A673 (cell line): ENCODE measurements at places on chromosomes 1 and 21.

DNA sequence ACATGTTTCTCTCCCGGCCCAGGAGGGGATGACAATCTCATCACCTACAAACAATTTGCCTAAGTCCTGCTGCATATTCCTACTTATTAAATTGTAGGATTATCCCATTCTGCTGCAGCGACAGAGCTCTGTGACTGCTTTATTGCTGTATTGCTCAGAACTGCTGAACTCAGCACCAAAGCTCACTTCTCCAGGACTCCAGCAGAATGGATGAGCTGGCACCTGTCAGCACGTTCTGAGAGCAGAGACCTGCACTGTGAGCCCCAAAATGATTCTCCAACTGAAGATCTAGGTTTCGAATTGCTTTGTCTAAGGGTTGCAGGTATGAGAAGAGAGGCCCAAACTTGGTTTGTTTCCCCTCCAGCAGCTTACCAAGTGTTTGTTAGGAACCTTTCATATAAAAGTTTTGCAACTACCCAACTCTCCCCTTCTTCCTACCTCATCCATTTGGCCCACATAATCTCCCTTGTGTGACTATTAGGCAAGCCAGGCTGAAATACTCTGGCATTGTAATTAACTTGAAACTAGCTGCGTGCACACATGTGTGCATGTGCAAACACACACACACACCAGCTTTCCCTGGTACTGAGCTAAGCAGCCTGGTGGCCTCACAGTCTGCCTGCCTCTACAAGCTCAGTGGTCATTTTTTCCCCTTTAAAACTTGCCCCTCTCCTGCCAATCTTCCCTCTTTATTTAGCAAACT is 161.4 kb upstream of the CAMK1G start:
- DNase-seq: no peak

DNA sequence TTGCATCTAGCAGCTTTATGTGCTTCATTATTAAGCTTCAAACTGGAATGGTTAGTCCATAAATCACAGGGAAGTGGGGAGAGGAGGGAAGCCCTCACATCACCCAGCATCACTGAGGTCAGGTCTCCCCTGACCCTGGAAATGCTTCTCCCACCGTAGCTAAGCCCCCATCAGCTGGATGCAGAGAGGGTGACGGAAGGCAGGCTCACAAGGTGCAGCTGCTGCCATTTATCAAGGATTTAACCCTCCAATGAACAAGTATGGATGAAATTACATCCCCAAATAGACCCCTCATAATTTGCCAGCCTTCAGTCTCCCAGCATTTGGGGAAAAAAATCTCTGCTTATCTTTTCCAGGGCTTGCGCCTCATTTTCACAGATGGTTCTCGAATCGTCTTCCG is 60.8 kb downstream of the PGM1 start:
- DNase-seq: no peak

DNA sequence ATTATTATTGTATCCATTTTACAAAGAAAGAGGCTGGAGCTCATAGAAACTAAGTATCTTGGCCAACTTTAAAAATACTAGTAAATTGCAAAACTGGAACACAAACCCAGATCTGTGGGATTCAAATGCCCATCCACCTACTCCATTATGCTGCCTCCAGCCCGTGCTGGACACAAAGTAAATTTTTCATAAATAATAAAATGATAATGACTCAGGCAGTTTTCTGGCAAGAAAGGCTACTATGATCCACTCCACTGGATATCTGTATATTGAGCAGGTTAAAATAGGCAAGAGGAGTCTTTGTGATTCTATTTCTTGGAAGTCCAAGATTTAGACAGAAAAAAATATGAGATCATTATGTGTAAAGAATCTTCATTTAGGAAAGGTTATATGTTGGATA is 138.3 kb upstream of the DUSP10 start:
- DNase-seq: no peak

DNA sequence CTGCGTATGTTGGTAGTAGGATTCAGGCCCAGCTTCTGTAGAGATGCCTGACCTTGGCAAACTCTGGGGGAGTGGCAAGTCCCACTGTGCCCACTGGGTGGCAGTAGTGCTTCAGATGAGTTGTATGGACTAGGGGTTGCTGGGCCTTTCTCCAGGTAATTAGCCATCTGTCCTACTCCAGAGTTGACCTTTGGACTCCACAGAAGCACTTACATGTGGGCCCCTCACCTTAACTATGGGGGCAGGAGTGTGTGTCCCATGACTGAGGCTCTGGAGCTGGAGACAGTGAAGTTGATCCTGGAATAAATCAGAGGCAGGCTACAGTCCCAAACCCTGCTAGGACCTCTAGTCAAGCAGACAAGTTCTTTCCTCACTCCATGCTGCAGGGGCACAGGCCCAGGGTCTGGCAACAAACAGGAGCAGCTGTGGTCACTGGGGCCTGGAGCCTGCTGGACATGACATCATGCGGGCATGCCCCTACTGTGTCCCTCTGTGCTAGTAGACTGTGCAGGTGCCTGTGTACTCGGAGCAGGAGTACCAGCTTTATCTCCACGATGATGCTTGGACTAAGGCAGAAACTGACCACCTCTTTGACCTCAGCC is 4.6 kb downstream of the DMAP1 start:
- peak; percentile 72 for DNase-seq

GRCh38 chr1:966135-966703 is at the start of gene PLEKHN1:
Gene PLEKHN1 (plus strand): TSS chr1:966482. CDS start chr1:966532, 50 bp downstream.
- no peak for DNase-seq

DNA sequence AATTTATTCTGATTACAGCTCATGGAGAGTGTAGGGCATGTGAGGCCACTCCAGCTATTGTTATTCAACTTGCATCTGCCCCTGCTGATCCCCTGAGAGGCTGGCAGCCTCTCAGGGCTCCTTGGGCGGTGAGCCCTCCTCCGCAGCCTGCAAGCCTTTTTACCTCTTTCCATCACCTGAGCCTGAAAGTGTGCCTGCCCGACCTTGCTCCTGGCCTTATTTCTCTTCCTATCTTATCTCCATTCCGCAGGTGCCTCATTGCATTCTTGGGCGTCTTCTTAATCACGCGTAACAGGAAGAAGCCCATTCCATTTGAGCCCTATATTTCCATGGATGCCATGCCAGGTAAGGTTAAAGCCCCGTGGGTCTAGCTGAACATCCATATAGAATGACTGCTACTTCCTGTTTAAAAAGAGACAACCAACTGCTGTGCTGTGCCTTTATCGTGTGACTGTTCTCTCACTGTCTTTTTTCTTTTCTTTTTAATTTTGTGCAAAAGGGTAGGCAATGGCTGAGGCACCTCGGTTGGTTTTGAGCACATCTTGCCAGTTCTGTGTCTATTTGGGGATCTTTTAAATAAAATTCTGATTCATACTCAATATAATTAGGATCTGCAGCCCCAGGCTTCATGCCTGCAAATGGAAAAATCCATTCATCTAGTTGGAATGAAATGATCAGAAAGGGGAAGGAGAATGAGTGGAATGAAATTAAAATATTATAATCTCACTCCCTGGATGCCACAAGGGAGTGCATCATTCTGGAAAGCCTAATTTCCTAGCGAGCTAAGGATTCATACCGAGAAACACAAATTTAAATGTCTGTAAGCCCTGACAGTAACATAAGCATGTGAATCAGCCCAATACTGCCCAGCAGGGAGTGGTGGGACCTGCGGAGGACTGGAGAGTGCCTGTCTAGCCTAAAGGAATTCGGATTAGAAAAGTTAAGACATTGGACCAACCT is 38.6 kb upstream of the RCAN3 start:
- peak; percentile 21 for DNase-seq

DNA sequence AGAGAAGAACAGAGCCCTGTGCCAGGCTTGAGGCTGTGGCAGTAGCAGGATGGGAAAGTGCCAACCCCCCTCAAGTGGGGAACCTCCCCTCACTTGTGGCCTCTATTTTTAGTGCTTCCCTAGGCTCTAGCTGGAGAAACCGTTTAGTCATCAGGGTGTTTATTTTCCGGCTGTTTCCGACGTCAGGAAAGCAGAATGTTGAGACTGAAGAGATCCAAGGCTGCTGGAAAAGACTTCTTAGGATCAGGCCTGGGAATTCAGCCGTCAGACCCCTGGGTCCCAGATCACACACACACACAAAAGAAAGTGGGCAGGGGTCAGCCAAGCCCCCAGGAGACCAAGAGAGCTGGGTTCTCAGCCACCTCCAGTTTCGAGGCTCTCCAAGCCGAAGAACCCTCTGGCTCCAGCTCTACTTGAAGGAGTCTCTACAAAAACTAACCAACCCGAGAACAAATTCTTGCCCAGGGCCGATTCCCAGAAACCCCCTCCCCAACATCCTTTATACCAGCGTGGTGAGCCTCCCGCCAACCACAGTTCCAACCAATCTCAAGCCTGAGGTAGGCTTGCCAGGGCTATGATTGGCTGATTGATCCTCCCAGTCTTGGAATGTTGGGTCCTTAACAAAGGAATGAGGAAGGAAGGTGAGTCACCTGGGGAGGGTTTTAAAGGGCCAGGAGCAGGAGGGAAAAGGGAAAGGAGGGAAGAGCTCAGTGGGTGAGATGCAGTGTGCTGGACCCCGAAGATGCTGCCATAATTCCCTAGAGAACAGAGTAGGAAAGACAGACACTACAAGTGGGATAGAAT is 2.5 kb upstream of the MEF2D start:
- no peak for DNase-seq

DNA sequence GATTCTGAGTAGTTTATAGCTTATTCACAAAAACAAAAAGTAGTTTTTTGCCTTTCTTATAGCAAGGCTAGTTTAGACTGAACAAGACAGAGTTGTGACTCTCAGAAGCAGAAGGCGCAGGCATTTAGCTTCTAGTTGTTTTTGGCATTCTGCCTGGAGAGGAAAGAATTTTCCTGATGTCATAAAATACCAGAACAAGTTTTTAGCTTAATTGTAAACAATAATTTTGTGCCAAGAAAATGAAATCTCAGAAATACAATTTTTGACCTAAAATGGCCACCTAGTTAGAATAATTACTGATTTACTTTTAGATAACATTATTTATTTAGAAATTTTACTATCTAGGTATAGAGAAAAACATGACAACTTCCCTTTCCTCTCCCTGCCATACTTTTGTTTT is 1.0 kb downstream of the DNAJB4 start:
- peak; percentile 77 for DNase-seq

DNA sequence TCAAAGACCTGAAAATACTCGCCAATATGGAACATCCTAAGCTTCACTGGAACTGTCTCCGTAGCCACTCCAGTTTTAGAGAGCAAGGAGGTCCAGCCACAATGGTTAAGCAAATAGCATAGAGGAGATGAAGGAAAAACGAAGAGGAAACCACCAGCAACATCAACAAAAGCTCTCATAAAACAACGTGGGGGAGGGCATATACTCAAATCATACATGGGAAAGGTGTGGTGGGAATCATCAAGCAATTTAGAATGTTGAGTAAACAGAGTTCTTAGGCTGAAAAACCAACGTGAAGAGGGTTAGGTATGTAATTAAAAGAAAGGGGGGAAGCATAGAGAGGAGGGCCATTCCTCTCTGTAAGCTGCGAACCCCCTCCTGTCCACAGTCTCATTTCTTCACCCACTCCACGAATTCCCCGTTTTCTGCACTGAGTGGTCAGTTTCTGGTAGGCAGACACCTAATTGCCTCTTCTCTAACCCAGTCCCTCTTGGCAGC is 1.0 kb downstream of the TMEM59 start:
- no peak for DNase-seq

DNA sequence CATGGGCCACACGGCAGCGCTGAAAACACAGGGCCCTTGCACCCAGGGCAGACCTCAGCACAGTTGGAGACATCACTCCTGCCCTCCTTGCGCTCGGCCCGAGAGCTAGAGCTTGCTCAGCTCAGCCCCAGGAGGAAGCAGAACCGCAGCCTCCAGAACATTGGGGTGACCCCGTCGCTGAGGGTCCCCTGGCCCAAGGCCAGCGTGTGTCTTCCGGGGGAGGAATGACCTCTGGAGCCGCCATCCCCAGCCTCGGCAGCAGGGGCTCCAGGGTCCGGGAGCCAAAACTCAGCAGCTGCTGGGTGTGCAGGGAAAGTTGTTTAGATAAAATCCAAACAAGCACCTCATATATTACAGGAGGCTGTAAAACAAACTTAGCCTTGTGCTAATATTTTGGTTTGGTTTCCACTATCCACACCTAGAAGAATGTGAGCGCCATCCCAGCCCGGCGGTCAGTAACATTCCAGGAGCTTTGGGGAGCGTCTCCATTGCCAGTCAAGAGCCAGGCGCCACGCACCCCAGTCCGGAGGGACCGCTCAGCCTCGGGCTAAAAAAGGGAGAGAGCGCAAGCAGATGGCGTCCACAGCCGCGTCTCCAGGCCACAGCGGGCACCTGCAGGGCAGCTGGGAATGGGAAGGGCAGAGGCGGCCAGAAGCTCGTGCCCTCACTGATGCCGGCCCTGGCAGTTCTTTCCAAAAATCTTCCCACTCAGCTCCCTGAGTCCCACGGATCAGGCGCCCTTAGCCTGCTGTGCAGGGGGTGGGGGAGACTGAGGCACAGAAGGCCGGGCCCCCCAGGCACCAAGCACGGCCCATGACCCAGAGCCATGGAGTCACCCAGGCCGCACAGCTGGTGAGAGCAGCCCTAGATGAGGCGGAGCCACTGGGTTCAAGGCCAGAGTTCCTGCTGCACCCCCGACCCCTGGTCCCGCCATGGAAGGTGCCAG is 52.0 kb downstream of the SLX9 start:
- DNase-seq: no peak

- no peak for DNase-seq
These were observed 251.7 kb upstream of the BEND5 start for GRCh38 chr1:49028396-49028795.

- DNase-seq: no peak
These were observed 99.5 kb downstream of the NGF start for GRCh38 chr1:115238336-115239147.

- peak; percentile 12 for DNase-seq
These were observed 569.1 kb downstream of the NPHP4 start for GRCh38 chr1:5423109-5423508.

GRCh38 chr1:67491280-67491679 is 61.1 kb upstream of the SERBP1 start:
- DNase-seq: no peak

- DNase-seq: no peak
These were observed 1.3 kb downstream of the MTFR1L start for GRCh38 chr1:25821112-25821476.

DNA sequence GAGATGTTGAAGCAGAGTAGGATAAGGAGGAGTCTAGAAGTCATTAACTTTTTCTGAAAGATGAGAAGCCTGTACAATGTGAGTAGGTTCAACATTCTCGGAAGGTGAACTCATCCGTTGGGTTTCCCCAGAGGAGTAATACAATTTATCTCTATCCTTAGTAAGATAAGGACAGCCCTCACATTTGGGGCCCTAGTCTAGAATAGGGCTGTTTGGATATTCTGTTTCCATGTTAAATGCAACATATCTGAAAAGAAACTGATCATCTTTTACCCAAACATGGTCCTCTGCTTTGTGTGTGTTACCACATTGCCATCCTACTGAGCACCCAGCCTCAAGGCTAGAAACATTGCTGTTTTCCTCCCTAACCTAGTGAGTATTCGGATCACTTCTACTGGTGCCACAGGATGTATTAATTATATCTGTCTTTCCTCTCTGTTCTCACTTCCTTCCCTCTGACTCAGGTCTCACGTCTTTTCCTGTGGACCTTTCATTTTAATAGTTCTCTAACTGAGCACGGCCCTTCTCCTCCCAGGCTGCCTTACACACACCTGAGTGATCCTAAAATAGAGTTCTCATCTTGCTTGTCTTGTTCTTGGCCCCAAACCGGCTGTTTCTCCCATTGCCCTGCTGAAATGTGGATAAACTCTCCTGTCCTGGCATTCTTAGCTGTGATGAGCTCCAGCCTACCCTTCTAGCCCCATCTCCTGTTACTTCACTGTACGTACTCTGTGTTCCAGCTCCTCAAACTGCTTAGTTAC is 91.7 kb downstream of the CDC14A start:
- DNase-seq: no peak

- DNase-seq: no peak
These were observed at the start of gene CD160 for GRCh38 chr1:145719230-145720079. Gene CD160 (plus strand): TSS chr1:145719499. CDS start chr1:145728328, 8,829 bp downstream.

- DNase-seq: no peak
These were observed 10.3 kb downstream of the LCE4A start for GRCh38 chr1:152718238-152718637.
